ENCODE measurements at places on chromosomes 16 and 17.

DNA sequence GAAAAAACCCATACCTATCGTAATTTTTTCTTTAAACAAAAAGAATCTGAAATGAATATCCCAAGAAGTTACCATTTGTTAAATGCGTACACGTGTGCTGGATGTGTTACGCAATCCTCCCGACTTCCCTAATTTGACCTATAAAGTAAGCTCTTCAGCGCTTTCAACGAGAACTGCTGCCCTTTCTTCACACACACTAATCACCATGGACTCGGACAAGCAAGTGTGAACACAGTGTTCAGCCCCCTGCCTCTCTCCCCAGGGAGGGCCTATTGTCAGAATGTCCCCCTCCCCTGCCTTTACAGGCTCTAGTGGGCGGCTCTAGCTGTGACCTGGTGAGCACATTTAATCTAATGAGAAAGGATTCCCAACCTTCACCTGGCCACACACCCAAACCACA is 216.1 kb downstream of the CEP112 start:
- DNase-seq: no peak

DNA sequence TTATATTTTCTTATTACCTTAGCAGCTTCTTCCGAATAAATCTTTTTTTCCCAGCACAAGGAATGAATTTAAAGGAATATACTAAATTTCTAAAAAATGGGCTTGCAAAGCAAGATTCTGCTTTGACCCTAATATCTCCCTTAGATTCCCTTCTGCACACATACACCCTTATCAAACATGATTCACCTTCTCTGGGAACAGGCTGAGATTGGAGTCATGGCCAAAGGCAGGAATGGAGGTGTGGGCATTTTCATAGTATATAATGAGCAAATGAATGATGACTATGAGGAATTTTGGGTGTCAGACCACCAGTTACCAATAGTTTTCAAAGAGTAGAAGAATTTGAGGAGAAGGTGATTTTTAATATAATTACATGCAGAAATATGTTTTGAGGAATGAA is 231.3 kb upstream of the CDH11 start:
- DNase-seq: no peak

GRCh38 chr16:82386761-82387160 is 216.7 kb upstream of the MPHOSPH6 start:
- no peak for DNase-seq

- no peak for DNase-seq
These were observed 22.6 kb downstream of the LRRC36 start for GRCh38 chr16:67349172-67349571.

DNA sequence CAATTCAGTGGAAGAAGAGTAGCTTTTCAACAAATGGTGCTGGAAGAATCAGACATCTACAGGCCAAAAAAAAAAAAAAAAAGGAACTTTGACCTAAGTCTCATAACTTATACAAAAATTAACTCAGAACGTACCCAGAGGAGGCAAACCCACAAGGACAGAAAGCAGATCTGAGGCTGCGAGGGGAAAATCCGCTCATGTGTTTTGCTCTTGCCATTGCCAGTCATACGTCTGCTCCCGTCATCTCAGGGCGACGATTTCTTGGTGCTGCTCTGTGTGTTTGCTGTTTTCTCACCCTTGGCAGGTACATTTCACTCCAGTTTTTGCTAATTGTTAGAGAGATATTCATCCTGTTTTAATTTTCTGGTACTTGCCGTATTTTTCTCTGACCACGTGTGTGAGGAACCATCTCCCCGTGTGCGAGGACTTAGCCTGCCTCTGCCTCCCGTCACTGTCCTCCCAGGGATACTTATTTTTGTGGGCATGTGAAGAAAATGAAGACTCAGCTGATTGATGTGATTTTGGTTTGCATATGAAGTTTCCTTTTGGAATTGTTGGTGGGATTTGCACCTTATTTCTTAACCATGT is 33.4 kb upstream of the ACSF3 start:
- no peak for DNase-seq

Data from GOT3 (cell line).